ENCODE measurements at places on chromosomes 16 and 17. TPM values are rescaled to one million over a fixed set of nuclear protein-coding genes. Genes with fewer than 3 reads are reported as not detected.
A peak's percentile ranks its signal among the peaks of the same experiment; 100 is the strongest.

DNA sequence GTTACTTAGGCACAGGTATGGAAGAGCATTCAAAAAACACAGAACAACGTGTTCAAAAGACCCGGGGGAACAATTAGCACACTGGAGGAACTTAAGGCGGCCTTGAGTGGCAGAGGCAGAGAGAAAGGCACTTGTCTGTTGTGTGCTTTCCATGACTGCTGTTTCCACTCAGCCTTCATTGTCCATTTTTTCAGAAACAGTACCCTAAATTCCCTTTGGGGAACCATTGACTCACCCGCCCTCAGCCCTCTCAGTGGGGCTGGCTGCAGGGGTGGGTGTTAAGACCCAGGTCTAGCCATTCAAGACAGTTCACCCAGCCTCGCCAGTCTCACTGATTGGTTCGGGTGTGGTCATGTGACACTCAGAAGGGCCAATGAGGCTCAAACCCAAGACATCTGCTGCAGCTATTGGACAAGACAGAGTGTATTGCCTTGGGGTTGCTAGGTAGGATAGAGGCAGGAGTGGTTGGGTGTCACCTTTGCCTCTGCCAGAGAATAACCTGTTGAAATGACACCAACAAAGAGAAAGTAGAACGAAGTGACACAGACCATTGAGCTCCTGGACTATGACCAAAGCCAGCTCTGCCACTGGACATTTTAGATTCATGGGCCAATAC is 19.6 kb upstream of the CEP20 start:
- H3K4me3 ChIP-seq: no peak overlapping the region
- no peaks in the 10 kb centered on the region for H3K27me3 ChIP-seq
- no peaks in the 10 kb centered on the region for H3K4me1 ChIP-seq
- H3K36me3 ChIP-seq: no peaks in the 10 kb centered on the region
- no peak overlapping the region for H3K27ac ChIP-seq
- DNase-seq: no peak

DNA sequence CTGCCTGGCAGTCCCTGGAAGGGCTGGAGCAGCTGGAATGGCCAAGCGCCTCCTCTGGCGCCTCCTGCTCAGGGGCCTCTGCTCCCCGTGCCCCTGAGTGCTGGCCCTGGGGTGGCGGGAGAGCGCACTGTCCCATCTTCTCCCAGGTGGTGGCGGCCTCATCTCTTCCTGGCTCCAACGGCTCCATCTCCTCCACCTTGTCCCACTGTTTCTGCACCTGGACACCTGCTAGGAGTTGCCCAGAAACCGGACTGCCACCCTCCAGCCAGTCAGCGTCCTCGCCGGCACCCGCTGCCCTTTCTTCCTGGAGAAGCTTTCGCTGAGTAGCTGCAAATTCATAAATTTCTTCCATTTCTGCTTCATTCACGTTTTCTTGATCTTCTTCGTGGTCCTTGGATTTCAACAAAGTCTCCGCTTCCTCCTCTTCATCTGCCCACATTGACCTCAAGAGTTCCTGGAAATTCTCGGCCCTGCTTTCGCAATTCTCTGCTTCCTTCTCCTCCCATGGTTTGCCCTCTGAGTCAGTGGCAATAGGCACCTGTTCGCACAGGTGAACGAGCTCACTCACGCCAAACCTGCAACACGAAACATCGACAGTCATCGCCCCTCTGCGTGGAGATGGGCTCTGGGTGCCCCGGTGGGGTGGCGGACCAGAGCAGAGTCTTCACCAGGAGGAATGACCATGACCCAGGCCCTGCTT is 13.7 kb upstream of the NLRC3 start:
- peaks cover 10% of the 10 kb centered on the region for H3K36me3 ChIP-seq
- no peak overlapping the region for H3K27ac ChIP-seq
- no peak for DNase-seq
- peaks cover 18% of the 10 kb centered on the region for H3K4me1 ChIP-seq
- H3K4me3 ChIP-seq: no peak overlapping the region
- H3K27me3 ChIP-seq: no peaks in the 10 kb centered on the region

GRCh38 chr16:75175074-75175473 is 26.8 kb downstream of the ZFP1 start:
- H3K4me3 ChIP-seq: no peak overlapping the region
- no peak for DNase-seq
- H3K27ac ChIP-seq: no peak overlapping the region
- H3K36me3 ChIP-seq: peaks cover 10% of the 10 kb centered on the region
- H3K27me3 ChIP-seq: no peaks in the 10 kb centered on the region
- no peaks in the 10 kb centered on the region for H3K4me1 ChIP-seq

Gene DPEP3
- not detected for total RNA-seq

DNA sequence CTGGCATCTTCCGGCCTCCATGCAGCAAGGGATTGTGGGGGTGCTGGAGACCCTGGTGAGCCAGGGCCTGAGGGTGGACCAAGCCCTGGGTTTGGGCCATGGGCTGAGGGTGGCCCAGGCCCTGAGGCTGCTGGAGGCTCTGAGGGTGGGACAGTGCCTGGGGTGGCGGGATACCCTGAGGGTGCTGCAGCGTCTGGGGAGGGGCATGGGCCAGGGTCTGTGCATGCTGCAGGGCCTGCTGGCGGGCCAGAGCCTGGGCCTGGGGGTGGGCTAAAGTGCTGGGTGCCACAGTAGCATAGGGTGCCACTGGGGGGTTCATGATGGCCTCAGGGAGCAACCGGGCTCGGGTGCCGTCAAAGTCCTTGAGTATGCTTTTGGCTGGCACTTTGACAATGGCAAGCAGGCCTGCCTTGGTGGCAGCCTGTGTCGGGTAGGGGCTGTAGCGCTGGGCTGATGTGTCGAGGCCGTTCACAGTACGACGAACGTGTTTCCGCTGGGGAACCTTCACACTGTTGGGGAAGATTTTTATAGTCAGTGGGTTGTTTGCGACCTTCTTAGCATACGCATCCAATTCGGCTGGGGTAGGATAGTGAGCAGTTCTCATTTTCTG is 15.6 kb downstream of the TRAF4 start:
- H3K27me3 ChIP-seq: no peaks in the 10 kb centered on the region
- no peak overlapping the region for H3K4me3 ChIP-seq
- DNase-seq: no peak
- H3K36me3 ChIP-seq: peaks cover 32% of the 10 kb centered on the region
- no peak overlapping the region for H3K27ac ChIP-seq
- peaks cover 7% of the 10 kb centered on the region for H3K4me1 ChIP-seq

- H3K27ac ChIP-seq: no peak overlapping the region
- no peaks in the 10 kb centered on the region for H3K36me3 ChIP-seq
- no peak overlapping the region for H3K4me3 ChIP-seq
- peaks cover 14% of the 10 kb centered on the region for H3K4me1 ChIP-seq
- no peaks in the 10 kb centered on the region for H3K27me3 ChIP-seq
- no peak for DNase-seq
These were observed 44.8 kb downstream of the RNF157 start for GRCh38 chr17:76195281-76196096.

DNA sequence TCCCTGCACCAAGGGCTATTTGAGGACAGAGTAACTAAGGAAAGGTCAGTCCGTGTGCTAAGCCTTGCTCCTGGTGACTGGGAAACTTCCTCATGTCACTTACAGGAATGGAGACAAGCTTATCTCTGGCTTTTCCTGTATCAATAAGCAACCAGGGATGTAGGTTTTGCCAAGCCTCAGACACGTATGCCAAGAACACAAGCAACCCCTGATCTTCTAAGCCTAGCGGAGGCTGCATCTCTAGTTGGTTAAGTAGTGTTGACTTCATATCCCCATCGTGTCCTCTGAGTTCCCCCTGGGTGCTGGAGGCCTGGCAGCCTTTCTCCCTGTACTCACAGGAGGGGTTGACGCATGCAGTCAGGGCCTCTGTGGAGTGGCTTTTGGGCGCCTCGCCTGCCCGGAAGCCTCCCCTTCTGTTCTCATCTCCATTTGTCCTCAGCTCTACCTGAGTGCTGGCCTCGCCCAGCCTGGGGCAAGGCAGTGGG is 1.4 kb upstream of the C1QTNF1 start:
- peaks cover 80% of the 10 kb centered on the region for H3K4me1 ChIP-seq
- H3K36me3 ChIP-seq: no peaks in the 10 kb centered on the region
- DNase-seq: peak; percentile 68
- peak overlapping the region; percentile 55 for H3K27ac ChIP-seq
- peak overlapping the region; percentile 15 for H3K4me3 ChIP-seq

DNA sequence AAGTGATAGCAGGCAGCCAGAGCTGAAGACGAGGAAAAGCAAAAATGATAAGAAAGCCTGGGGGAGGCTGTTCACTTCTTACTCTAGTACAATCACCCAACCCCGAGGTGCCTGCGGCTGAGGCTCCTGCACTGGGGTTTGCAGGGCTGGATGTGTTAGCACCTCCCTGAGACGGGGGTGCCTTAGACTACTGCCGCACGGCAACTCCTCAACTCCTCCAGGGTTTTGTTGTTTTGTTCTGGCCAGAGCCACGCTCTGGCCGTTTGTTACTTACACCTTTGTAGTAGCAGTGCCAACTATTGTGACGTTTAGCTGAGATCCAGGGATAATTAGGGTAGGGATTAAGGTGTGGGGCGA is 51.5 kb downstream of the LDHD start:
- H3K4me3 ChIP-seq: no peak overlapping the region
- peaks cover 2% of the 10 kb centered on the region for H3K4me1 ChIP-seq
- no peaks in the 10 kb centered on the region for H3K27me3 ChIP-seq
- H3K36me3 ChIP-seq: no peaks in the 10 kb centered on the region
- no peak overlapping the region for H3K27ac ChIP-seq

- H3K36me3 ChIP-seq: no peaks in the 10 kb centered on the region
- H3K4me1 ChIP-seq: no peaks in the 10 kb centered on the region
- DNase-seq: no peak
These were observed 125.6 kb downstream of the KCNJ18 start for GRCh38 chr17:21817791-21818364.

GRCh38 chr17:44360826-44361225 is 2.8 kb downstream of the FAM171A2 start:
- no peak overlapping the region for H3K4me3 ChIP-seq
- H3K27me3 ChIP-seq: no peaks in the 10 kb centered on the region
- no peak overlapping the region for H3K27ac ChIP-seq
- no peak for DNase-seq
- no peaks in the 10 kb centered on the region for H3K36me3 ChIP-seq

Gene P2RX5
- 15.4 TPM for total RNA-seq

DNA sequence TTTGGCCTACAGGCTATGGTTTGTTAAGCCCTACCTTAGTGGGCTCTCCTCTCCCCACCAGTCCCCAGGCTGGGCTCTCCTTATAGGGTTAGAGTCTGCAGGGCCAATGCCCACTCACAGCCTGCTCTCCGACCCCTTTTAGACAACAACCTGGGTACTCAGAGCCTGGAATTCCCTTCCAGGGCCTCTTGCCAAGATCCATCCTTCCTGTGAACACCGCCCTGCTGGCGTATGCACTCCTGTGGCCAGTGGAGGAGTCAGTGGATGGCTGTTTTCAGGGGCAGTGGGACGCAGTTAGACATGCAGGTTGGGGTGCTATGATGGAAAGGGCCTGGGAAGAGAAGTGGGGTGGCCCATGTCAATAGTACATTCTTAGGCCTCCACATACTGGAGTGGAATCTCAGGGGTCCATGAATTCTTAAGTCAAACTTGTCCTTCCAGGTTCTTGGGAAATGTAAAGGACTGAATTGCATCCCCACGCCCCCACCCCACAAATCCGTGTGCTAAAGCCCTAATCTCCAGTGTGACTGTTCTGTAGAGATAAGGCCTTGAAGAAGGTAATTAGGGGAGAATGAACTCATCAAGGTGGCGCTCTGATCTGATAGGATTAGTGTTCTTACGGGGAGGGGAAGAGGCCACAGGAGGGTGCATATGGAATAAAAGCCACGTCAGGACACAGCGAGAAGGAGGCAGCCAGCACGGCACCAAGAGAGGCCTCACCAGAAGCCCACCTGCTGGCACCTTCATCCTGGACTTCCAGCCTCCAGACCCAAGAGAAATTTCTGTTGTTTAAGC is 81.6 kb upstream of the CACNG5 start:
- no peaks in the 10 kb centered on the region for H3K27me3 ChIP-seq
- H3K36me3 ChIP-seq: no peaks in the 10 kb centered on the region
- no peak for DNase-seq
- no peak overlapping the region for H3K27ac ChIP-seq

Gene LLGL1
- total RNA-seq: 9.0 TPM
